NCI-H524 (cell line): ENCODE measurements at places on chromosomes 2 and 18.

- DNase-seq, result no peak
Measured at GRCh38 chr2:201136889-201137321, 20.9 kb downstream of the CFLAR start.

- DNase-seq, result no peak
Measured at GRCh38 chr18:39773646-39774045, 2181.4 kb upstream of the PIK3C3 start.

DNA sequence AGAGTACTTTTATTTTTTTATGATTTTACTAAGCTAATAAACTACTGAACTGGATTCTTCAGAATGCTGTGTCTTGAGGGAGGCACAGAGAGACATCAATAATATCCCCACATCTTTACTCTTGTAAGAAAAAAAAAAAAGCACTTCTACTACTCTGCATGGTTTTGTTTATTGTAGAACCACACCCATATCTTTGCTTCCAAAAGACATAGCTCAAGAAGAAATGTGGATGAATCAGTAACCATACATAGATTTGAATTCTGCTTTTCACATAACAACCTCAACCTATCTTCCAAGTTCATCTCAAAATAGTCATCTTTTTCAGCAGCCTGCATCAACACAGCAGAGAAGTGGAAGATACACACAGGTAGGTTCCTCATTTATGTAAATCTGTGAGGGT, 12.2 kb upstream of the COL5A2 start:
- no peak for DNase-seq

DNA sequence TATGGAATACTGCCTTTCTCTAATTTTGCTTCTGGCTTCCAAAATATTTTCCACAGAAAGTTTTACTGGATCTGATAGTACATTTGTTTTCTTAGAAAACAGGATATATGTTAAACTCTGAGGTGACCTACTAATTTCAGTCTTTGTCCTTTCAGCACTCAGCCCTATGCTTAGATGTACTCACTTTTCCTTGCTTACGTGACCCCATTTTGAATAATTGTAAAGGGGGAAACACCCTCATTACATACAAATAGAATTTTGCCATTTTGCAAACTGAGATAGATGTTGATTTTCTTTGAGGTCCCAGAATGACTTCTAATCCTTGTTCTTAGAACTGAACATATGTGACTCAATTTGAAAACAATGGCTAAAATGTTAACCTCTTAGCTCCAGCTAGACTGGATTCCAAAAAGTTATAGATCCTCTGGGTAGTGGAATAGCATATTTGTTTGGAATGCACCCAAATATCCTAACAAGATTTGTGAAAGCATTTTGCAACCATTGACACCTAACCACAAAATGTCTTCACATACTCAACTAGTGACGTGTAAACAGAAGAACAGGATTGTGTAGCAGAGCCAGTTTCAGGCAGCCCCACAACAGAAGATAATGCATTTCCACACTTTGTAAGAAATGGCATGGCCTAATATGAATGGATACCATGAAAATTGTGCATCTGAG, 44.8 kb upstream of the EHBP1 start:
- no peak for DNase-seq
